ENCODE measurements at places on chromosomes 5 and 9.
A peak's percentile ranks its signal among the peaks of the same experiment; 100 is the strongest.

DNA sequence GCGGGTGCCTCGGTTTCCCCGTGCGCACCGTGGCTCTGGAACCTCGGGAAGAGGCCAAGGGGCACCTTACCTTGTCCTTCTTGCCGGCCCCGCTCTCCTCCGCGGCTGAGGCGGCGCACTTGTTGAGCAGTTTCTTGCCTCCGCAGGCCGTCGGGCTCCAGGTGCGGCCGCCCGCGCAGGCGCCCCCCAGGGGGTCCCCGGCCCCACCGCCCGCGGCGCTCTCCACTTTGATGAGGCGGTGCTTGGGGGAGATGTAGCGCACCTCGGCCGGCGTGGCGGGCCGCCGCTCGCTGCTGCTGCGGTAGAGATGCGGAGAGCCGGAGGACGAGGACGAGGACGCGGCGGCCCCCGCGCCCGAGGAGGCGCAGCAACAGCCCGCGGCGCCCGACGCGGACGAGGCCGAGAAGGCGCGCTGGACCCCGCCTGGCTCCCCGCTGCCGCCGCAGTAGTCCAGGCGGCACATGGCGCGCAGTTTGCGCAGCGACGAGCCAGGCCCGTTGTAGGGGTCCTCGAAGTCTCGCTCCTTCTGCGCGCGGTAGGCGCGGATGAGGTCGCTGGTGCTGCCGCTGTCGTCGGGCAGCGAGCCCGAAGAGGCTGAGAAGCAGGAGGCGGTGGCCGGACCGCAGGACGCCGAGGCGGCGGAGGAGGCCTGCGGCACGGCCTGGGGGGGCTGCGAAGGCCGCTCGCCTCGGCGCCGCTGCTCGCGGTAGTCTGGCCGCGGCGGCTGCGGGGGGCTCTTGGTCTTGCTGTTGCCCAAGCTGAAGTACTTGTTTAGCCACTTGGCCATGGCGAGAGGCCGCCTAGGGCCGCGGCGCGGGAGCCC, 957 bp downstream of the SHB start:
- no peak for DNase-seq

DNA sequence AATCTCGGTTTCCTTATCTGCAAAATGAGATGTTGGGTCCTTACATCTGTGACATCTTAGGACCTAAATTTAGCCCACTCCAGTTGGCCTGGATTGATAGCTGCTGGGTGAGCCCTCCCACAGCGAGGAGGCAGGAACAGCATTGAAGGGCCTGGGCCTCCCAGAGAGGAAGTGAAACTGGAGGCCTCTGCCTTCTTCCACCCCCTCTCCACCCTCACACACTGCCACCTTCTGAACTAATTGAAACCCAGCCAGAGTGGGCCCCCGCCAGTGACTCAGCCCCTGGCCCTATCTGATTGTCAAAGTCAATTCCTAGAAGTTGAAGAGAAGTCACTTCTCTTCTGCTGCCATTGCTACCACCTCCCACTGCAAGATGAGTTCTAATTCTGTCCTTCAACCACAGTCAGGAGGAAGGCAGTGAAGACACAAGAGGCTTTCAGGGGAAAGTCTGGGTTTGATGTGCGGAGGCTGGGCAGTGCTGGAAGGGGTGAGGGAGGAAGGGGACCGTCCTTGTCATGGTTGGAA, 55.2 kb upstream of the NEK6 start:
- peak; percentile 91 for DNase-seq

DNA sequence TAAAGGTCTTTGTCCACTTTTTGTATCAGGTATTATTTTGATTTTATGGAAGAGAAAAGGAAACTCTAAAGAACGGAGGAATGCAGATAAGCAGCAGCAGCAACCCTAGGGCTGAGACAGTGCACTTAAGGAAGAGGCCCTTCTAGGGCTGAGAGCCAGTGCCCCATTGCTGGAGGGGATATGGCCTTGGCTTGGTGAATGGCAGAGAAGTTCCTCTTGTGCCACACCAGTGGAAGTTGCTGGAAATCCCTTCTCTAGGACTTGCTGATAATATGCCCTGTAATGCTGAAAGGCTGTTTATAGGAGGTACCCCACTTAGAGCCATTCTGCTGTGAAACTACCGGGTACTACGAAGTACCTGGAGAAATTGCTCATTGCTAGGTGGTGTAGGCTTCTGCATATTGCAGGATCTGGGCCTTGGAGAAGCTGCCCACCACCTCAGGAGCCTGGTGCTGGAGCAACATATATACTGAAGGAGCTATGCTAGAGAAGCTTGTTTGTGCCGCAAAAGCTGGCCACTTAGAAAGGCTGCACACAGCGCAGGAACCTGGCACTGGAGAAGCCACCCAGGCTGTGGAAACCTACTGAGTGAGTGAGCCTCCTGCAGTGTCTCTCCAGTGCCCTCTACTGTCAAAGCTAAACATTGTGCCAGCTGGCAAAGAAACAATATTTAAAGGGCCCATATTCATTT, 9.6 kb upstream of the UBTD2 start:
- DNase-seq: peak; percentile 71

DNA sequence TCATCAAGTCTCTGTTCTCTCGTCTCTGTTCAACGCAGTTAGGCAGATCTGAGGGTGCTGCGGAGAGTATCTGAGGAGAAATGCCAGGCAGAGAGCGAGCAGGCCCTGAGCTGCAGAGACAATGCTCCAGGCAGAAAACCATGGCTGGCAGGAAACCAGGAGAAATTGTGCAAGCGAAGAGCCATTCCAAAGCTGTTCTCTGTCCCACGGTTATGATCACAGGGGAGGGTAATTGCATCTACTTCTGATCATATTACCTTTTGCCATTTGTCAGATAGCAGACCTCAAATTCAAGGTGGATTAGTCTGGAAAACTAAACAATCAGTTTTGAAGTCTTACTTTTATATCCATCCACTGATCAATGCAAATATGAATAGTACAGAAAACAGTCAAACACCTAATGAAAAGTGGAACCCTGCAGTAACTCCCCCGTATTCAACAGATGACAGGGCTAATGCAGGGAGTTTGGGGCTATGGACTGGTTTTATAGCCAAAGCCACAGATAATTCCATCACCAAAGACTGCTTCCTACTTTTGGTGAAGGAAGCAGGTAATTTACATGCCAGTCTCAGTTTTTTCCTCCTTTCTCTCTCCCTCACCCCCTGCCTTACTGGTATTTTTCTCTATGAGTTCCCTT, 228.0 kb downstream of the DCP2 start:
- no peak for DNase-seq

- no peak for DNase-seq
Measured at GRCh38 chr9:93988056-93988455, 32.9 kb upstream of the BARX1 start.

- DNase-seq: no peak
Measured at GRCh38 chr9:34179213-34180136, 632 bp downstream of the UBAP1 start.
